Activated naive CD4-positive, alpha-beta T cell (primary cell): ENCODE measurements at places on chromosomes 12 and 14.

- DNase-seq, result no peak
Observed at GRCh38 chr14:51395361-51395849, 155.4 kb downstream of the TMX1 start.

DNA sequence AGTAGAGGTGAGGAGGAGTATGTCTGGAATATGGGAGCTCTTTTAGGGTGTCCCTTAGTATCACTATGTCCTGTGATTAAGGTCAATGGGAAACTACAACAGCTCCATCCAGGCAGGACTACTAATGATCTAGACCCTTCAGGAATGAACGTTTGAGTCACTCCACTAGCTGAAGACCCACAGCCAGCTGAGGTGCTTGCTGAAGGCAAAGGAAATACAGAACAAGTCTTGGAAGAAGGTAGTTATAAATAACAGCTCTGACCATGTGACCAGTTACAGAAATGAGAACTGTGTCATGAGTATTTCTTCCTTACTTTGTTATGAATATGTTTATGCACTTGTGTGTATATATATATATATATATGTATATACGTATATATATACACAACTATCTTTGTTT is 40.5 kb upstream of the USP44 start:
- DNase-seq, result no peak

GRCh38 chr14:64734990-64735389 is 30.8 kb downstream of the PLEKHG3 start:
- no peak for DNase-seq

- DNase-seq, result no peak
Observed at GRCh38 chr12:49540229-49541139, 1.7 kb downstream of the KCNH3 start.

DNA sequence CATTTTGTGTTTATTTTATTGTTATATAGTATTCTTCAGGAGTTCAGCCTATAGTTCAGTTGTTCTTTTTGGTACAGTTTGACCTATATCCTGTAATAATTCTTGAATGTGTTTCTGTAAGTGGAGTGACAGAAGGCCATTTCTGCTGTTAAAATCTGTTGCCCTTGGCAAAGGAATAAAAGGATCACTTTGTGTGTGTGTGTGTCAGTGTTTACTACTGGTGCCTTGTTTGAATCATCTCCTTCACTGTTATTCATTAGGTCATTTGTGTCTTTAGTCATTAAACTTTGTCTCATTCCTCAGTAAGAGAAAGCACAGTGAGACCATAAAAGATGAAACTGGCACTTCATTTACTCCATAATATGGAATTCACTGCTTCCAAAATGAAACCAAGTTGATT is 130.7 kb downstream of the TMTC2 start:
- no peak for DNase-seq

GRCh38 chr12:87513536-87514280 is 515.5 kb downstream of the C12orf50 start:
- DNase-seq, result no peak

- no peak for DNase-seq
Observed at GRCh38 chr14:28949503-28949902, 182.9 kb downstream of the FOXG1 start.

DNA sequence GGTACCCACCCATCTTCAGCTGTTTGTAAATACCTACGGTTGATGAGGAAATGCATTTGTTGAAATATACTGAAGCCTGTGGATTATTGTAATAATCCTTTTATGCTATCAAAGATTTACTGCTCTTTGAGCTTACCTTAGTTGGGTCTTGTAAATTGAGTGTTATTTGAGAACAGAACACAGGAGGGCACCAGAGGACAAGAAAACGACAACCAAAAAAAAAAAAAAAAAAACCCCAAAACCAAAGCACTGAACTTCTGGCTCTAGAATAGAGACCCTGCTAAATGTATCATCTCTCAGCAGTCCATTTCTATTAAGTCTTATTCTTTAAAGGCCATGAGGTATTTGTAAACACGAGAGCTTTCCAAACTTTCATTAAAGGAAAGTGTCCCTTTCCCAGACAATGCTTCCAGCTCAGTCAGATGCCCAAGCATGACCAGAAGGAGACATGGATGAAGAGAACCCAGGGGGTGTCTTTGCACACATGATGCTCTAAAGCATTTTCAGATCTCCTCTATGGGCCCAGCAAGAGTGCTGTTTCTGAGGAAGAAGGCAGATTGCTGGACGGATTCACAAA is 763.9 kb downstream of the NRXN3 start:
- no peak for DNase-seq

DNA sequence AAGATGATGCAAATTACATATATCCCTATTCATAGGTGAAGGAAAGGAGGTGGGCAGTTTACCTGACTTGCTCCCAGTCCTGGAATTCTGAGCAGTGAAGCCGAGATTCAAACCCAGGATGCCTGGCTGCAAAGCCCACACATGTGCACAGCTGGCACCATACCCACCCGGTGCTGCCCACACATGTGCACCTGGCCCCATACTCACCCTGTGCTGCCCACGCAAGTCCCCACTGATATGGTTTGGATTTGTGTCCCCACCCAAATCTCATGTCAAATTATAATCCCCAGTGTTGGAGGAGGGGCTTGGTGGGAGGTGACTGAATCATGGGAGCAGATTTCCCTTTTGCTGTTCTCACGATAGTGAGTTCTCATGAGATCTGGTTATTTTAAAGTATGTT is 179.2 kb upstream of the C14orf180 start:
- no peak for DNase-seq

- no peak for DNase-seq
Observed at GRCh38 chr12:111673503-111673902, 12.3 kb downstream of the BRAP start.

DNA sequence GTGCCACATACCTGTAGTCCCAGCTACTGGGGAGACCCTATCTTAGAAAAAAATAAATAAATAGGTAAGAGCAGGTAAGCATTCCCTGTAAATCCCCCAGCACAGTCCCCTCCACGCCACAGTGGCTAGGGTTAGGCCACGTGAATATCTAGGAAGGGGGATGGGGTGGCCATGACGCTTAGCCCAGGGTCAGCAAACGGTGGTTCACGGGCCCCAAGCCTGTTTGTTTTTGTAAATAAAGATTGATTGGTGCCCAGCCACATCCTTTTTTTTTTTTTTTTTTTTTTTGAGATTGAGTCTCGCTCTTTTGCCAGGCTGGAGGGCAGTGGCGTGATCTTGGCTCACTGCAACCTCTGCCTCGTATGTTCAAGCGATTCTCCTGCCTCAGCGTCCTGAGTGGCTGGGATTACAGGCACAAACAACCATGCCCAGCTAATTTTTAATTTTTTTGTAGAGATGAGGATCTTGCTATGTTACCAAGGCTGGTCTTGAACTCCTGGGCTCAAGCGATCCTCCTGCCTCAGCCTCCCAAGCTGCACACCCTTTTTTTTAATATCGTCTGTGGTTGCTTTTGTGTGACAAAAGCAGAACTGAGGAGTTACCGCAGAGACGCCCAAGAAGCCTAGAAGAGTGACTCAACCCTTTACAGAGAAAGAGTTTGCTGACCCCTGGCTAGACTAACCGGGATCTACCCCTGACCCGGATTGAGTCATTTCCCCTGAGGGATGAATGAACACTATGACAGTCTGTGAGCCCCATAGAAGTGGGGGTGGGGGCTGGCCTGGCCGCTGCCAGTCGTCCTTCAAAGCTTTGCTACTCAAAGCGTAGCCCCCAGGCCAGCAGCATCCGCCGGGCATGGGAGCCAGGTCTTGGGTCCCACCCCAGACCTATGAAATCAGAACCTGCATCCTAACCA is 113.7 kb upstream of the NCOR2 start:
- DNase-seq, result no peak

GRCh38 chr14:50260511-50260910 is 29.1 kb upstream of the SOS2 start:
- no peak for DNase-seq

DNA sequence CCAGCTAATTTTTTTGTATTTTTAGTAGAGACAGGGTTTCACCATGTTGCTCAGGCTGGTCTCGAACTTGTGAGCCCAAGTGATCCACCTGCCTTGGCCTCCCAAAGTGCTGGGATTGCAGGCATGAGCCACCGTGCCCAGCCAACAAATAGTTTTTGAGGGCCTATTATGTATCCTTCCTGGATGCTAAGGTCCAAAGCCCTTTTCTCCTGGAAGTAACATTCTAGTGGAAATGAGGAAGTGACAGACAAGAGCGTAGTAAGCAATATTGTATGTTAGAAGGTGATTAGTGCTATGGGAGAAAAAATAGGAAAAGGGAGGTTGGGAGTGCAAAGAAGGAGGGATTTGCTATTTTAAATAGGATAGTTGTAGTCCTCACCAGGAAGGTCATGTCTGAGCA is 9.0 kb upstream of the CGRRF1 start:
- DNase-seq, result no peak

DNA sequence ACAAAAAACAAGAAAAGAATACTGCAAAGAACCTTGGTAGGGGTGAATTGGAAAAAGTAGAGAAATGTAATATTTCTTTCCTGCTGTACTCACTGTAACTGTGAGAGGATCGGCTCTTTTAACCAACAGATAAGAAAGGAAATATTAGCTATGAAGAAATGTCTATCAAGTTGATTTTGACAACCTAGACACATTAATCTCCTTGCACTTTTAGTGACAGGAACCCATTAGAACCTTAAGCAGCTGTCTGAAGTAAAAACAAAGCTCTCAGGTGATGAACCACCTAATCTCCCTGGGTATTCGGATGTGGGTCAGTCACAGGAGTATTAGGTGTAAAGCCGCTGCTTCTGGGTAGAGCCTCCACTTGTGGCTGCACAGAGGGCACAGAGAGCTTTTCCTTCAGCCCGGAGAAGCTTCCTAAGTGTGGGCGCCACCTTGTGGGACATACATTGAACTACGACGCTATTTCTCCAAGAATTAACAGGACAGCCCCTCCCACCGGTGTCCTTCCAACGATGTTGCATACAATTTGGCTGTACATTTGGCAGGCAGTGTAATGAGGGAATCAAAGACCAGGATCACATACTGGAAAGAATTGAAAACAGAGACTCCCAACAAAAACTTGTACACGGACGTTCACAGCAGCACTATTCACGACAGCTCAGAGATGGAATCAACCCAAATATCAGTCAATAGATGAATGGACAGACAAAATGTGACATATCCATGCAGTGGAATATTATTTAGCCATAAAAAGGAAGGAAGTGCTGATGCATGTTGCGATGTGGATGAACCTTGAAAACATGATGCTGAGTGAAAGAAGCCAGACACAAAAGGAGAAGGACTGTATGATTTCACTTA is 28.9 kb upstream of the MAPKAPK5 start:
- DNase-seq, result no peak

DNA sequence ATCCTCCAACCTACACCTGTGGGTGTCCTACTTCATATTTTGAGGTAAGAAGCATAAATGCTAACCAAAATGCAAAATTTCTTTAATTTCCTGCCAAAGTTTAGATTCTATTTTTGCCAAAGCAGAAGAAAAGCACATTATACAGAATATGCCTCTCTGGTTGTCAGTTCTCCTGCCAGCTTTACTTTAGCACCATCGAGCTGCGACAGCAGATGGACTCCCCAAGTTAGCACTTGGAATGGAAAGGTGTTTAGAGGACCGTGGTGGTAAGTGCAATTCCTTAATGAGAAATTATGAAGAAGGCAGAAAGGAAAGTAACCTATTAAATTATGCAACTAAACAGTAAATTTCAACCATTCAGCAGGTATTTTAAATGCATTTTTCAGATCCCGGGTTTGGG is 326.6 kb downstream of the RERGL start:
- DNase-seq, result no peak

DNA sequence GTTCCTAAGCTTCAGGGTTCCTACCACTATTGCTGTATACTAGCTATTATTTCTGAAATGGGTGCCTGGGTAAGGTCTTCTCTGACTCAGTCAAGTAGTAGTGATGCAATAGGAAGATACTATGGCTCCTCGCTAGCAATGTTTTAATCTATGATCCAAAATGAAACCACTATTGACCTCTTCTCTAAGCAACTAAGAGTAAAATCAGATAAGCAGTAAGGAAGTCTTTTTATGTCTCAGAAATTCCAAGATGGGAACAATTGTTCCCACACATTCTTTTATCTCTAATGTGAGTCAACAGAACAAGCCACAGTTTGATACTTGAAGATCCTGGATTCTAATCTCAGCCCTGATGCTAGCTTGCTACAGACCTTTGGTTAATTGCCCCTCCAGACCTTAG is 45.1 kb downstream of the AREL1 start:
- DNase-seq, result no peak

- DNase-seq, result no peak
Observed at GRCh38 chr14:92644970-92645515, 103.4 kb downstream of the LGMN start.

- no peak for DNase-seq
Observed at GRCh38 chr14:102178806-102179205, 39.1 kb downstream of the WDR20 start.

DNA sequence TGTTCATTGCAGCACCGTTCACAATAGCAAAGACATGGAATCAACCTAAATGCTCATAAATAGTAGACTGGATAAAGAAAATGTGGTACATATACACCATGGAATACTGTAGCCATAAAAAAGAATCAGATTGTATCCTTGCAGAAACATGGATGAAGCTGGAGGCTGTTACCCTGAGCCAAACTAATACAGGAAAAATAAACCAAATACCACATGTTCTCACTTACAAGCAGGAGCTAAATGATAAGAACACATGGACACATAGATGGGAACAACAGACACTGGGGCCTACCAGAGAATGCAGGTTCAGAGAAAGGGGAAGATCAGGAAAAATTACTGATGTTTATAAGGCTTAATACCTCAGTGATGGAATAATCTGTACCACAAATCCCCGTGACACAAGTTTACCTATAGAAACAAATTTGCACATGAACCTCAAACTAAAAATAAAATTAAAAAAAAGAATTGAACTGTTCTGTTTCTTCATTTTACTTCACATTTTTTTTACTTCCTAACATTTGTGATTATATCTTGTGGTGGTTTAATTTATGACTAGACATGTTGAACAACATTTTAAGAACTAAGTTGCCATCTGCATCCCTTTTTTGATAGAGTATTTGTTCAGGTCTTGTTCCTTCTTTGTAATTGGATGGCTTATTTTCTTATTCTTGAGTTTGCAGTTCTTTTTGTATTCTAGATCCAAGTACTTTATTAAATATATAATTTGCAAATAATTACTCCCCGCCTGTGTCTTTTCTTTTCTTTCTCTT is 835.2 kb downstream of the FSCB start:
- no peak for DNase-seq

- DNase-seq, result no peak
Observed at GRCh38 chr12:69500631-69501030, 30.4 kb downstream of the FRS2 start.

DNA sequence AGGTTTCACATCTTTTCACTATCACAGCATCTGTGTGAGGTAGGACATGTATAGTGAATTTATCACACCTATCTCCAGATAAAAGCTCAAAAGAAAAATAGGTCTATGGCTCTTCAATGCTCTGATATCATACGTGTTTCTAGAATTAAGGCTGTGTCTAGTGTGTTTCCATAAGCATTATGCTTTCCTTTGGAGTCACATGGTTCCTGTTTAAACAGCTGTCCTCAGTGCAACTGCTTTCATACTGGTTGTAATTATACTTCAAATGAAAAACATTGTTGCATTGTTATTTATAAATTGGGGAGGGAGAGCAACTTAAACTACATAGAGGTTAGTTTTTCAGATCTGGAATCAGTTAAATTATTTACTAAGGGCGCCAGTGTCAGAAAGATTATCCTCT is 151.6 kb downstream of the SYT1 start:
- DNase-seq, result no peak

- DNase-seq, result no peak
Observed at GRCh38 chr12:740921-741320, 11.5 kb upstream of the WNK1 start.

- no peak for DNase-seq
Observed at GRCh38 chr12:127191129-127191528, 1075.8 kb upstream of the TMEM132C start.
